ENCODE measurements at places on chromosomes 13 and 19.

DNA sequence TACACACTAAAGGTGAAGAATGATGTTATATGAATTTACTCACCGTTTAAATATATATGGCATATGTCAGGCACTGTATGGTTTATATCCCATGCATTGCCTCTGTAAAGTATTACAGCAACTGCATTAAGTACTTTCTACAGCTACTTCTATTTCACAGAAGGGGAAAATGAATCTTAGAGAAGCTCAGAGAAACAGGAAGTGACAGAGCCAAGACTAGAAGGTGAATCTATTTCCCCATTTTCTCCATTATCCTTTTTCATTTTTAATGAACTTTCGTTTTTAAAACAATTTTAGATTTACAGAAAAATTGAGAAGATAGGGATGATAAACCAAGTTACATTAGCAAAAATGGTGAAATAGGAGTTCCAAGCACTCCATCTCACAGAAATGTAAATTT lies 863.3 kb downstream of the UQCRFS1 start:
- no peak for DNase-seq

- DNase-seq = no peak
Observed at GRCh38 chr13:41916173-41916954, 44.5 kb downstream of the VWA8 start.

DNA sequence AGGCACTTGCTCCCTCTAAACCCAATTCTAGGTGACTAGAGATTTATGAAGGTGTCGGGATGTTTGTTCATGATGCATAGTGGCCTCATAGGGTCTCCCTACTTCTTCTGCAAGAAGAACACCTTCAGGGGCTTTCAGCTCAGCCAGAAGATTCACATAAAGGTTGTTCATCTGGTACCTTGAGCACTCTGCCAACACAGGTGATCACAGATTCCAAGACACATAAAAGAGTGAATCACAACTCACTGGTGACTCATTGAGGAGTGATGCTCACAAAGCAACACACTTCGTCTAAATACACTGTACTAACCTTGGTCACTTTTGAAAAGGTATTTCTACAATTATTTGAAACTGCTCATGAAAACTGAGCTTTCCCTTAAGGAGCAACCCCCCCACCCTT lies 6.8 kb upstream of the ZNF324 start:
- no peak for DNase-seq

DNA sequence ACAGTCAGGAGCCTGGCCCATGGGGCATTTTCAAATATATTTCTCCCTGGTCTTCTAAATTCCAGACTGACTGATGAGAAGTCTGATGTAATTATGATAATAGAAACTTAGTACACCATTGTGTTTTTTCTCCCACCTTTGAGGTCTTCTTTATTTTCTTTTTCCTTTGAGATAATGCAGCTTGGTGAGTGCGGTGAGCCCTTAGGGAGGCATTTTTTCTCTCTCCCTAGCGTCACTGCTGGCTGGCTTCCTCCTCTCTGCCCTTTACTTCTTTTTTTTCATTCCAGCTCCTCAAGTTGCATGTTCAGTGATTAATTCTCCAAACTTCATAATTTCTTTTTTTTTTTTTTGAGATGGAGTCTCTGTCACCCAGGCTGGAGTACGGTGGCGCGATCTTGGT lies 12.8 kb upstream of the CDC42EP5 start:
- DNase-seq = no peak
